ENCODE measurements at places on chromosomes 6 and 20.

GRCh38 chr6:73610444-73611275 is 43.1 kb downstream of the SLC17A5 start:
- DNase-seq, result peak; percentile 11

DNA sequence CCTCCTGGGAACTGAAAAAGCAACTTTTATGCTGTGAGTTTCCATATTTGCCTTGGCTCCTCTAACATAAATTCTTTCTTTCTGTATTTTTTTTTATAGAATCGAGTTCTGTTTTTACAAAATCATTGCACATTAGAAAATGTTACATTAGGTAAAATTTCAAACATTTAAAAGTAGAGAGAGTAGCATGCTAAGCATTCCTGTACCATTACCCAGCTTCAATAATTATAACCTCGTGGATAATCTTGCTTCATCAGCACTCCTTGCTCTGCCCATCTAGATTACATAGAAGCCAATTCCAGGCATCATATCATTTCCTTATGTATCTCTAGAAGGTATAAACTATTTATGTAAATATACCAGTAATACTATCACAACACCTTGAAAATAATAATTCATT is 15.4 kb upstream of the FBXO30 start:
- DNase-seq, result no peak

- no peak for DNase-seq
These were observed 4.6 kb downstream of the PTGIS start for GRCh38 chr20:49563015-49563980.

DNA sequence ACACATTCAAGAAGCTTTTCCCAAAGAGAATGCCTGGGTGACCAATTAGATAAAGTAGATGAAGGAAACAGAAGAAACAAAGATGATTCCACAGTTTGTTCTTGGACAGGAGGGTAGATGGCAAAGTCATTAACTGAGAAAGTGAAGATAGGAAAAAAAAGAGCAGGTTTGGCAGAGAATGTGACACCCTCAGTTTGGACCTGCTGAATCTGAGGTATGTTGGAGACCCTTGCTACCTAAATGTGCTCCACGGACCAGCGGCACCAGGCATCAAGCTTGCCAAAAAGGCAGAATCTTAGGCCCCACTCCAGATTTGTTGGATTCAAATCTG is 49.7 kb downstream of the ARHGAP18 start:
- DNase-seq, result no peak

- DNase-seq, result no peak
These were observed 365.2 kb downstream of the PAX1 start for GRCh38 chr20:22070610-22071058.

DNA sequence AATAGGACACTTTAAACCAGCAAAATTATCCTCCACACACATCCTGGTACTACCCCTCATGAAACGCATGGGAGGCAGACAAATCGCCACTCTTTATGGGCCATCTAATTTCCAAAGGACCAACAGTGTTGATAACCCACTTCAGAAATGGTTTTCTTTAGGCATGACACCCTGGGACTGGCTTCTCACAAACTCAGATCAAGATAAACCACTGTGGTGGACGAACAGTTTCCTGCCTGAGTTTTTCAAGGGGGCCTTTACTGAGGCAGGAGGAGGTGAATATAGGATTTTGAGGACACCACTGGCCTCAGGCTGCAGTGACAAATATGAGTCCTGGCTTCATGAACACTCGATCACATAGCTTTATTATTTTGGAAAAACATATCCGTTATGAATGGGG is 26.0 kb downstream of the TRAM2 start:
- no peak for DNase-seq

GRCh38 chr20:25280574-25281535 is 33.0 kb downstream of the PYGB start:
- DNase-seq, result no peak

DNA sequence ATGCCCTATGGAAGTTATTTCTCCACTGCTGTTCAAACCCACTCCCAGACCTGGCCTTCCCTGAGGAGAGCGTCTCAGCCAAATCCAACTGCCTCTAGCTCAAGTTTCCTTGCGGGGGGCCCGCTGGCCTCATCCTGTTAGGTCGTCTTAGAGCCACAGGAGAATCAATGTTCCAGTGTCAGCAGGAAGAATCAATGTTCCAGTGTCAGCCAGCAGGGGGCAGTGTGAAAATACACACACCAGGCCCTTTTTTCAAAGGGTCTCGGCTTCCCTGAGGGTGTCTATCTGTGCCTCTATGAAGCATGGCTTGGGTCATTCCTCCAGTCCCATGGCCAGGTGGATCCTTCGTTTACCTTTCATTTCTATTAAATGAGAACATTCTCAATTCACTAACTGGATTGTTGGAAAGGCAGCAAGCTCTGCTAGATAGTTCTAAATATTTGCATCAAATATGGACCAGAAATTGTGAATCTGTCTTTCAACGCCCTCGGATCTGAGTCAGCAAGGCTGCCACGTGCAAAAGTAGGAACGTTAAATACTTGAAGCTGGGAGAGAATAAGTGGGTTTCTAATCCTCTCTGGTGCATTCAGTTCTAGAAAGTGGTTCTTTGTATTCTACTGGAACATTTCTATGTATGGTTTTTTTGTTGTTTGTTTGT is 19.2 kb downstream of the PRND start:
- DNase-seq, result peak; percentile 23

GRCh38 chr20:64236137-64237088 is 19.1 kb upstream of the PCMTD2 start:
- no peak for DNase-seq

GRCh38 chr6:143642403-143642802 is 35.4 kb upstream of the PHACTR2 start:
- no peak for DNase-seq

DNA sequence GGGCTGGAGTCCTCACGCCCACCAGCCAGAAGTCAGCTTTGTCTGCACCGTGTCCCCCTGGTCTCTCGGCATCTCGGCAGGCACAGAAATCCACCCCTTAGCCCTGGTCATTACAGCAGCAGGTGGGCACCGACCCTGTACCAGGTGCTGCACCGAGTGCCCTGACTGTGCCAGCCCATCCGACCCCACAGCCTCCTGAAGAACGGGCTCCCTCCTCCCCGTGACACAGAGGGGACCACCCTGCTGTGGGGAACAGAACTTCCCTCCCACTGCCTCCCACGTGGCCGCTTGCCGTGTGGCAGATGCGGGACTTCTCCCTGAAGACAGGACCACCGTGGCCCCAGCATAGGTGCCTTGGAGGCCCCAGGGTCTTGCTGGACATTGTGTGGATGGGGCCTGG is 161.2 kb downstream of the TAF4 start:
- DNase-seq, result no peak

- no peak for DNase-seq
These were observed 1.8 kb downstream of the RNF144B start for GRCh38 chr6:18388942-18389341.

- DNase-seq, result peak; percentile 8
These were observed 13.7 kb downstream of the TBXT start for GRCh38 chr6:166153966-166154365.

DNA sequence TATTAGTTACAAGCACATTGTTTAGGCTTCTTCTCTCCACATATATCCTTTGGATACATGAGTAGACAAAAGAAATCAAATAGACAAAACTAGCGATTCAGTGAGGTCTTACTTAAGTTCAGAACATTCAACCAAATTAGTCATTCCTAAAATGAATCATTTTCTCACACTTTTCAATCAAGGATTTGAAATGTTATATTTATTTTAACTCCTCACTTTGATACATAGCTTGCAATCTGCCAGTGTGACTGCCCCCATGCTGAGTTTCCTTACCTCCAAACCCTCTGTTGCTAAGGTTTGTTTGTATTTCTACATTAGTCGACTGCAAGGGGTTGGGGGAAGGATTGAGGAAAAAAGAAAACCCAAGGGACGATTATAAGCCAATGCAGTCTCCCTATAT is 3.5 kb upstream of the MOXD1 start:
- DNase-seq, result no peak

GRCh38 chr20:49287555-49288249 is 9.8 kb upstream of the ZNFX1 start:
- no peak for DNase-seq

- DNase-seq, result no peak
These were observed 133.8 kb upstream of the PHACTR3 start for GRCh38 chr20:59470521-59470920.

DNA sequence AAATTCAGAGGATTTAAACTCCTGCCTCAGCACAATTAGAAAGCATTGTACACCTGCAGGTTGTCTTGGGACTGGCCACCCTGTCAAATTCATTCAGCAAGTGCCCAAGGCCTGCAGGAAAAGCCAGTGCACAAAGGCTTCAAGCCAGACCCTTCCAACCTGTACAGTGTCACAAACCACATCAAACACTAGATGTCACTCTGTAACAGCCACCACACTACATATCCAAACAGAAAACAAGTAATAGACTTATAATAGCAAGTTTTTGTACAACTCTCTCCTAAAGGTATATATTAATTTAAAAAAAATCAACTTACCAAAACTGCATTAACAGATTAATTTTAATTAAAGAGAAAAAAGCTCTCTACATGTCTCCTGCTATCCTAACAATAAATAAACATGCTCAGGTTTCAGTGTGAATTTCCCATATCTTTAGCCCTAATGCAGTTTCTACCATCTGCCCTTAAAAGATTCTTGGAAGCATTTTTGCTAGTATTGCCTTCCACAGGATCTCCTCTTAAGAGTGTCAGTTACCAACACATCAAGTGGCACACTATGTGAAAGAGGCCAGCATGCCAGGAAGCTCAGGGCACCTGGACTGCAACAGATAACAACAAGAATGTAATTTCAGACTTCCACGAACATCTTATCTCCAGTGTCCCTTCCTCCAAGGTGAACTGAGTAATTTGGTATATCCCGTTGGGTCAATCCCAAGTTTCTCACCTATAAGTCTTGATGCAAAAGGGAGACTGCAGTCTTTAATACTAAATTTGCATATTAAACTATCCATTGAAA is 47.5 kb downstream of the RALGAPA2 start:
- DNase-seq, result peak; percentile 34

- DNase-seq, result peak; percentile 46
These were observed 8.9 kb downstream of the FAM217B start for GRCh38 chr20:59948828-59949720.

- no peak for DNase-seq
These were observed 10.4 kb downstream of the NOX3 start for GRCh38 chr6:155444952-155445903.

DNA sequence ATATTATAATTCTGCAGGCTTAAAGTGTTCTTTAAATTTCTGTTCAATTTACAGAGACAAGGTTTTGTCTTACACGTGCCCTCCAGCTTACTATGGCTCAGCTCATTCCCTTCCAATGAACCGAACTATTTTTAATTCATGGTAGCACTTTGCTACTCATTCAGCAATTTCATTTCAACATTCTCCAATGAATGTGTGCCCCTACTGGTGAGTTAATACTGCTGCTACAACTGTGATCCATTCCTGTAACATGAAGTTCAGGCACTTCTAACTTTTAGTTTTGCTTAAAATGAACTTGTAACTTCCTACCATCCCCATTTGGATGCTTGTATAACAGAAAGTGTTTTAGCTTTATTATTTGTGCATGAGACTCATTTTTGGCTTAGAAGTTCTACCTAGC is 99.7 kb downstream of the F13A1 start:
- DNase-seq, result no peak

DNA sequence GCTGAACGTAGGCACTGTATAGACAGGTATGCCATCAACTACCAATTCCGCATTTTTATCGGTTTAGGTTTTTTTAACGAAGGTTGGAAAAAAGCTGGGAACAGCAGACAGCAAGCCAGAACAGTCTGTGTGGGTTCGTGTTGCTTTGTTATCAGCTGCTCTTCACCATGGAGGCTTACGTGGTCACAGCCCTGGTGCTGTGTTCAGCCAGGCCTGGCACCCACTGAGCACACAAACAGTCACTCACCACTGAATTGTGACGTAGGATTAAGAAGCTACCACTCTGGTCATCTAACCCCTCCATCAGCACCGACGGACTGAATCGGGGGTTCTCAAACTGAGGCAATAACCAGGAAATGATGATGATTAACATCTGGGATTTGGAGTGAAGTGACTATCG is 13.2 kb downstream of the FAM210B start:
- no peak for DNase-seq

DNA sequence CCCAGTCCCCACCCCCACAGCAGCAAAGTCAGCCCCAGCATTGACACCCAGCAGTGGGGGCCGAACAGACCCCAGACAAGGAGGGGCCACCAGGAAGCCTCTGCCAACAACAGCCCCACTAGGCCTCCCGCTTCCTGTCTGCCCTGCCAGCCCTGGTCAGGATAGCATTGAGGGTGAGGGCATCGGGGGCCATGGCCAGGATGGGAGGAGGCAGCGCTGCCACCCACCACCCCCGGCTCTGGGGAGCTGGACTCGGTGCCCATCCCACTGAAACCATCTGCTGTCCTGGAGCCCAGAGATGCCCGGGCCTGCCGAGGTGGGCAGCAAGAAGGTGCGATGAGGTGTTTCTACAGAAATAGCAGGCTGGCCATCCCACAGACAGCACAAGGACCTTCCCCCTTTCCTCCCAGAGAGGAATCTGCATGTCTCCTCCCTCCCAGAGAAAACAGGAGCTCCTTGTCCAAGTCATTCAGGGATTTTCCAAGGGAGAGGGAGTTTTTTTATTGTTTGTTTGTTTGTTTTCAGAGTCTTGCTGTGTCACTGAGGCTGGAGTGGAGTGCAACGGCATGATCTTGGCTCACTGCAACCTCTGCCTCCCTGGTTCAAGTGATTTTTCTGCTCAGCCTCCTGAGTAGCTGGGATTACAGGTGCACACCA is 62.1 kb upstream of the BHLHE23 start:
- no peak for DNase-seq

DNA sequence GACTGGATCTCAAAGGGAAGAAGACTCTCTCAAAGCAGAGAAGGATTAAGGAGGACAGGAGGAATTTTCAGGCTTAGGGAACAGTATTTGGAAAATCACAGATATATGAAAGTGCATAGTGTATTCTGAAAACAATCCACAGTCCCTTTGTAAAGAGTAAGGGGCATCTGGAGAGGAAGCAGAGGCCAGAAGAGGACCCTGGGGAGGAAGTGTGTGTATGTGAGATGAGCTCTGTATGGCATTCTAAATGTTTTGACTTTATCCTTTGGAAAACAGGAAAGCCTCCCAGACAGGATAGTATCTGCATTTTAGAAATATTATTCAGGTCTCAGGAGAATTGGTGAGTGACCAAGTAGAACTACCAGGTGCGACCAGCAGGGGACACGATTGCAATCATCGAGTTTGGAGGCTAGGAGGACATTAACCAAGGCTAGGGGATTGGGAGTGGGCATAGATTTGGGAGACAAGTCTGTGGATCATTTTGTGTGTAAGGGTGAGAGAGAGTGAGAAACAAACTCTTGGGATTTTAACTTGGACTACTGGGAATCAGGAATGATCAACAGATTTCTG is 38.3 kb upstream of the FAM184A start:
- no peak for DNase-seq

- DNase-seq, result peak; percentile 59
These were observed 80.7 kb upstream of the PTPRK start for GRCh38 chr6:128601060-128601459.
